A549 treated with ZK216348 at 1 μM for 4 hours (cell line): ENCODE measurements at places on chromosomes 6 and 20. TPM values are rescaled to one million over a fixed set of nuclear protein-coding genes. Genes with fewer than 3 reads are reported as not detected.

ULBP3 gene
- 3.4 to 5.0 TPM (median 3.6 TPM) in 5 replicates for total RNA-seq

MYL9 gene
- total RNA-seq, result 15.7 to 29.0 TPM (median 19.6 TPM) in 5 replicates

PHACTR1 gene
- total RNA-seq, result 0.06 to 0.25 TPM in 2 of 5 replicates, not detected in the others

PCSK2 gene
- 0.12 TPM in 1 of 5 replicates, not detected in the others for total RNA-seq
